NCI-H510A treated with DMSO at 0.1 percent for 48 hours (cell line): ENCODE measurements at places on chromosomes 4 and X.

DNA sequence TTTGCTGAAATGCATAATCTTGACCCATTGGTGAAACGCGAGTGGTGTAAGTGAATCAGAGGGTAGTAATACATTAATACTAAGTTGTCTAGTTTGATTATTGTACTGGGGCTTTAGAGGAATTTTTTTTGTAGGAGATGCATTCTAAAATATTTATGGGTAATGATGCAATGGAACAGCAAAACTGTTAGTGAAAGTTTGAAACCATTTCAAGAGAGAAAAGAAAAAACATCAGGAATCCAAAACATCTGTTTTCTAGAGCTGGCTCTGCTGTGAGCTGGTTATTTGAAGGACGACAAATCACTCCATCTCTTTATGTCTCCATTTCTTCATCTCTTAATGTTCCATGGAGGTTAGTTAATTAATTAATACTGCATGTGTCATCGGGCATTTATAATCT is 351.9 kb upstream of the FAT1 start:
- no peak for DNase-seq

- no peak for DNase-seq
These were observed 193.9 kb upstream of the EDNRA start for GRCh38 chr4:147286846-147287587.

- no peak for DNase-seq
These were observed 836 bp downstream of the PRRG1 start for GRCh38 chrX:37350034-37350365.

- no peak for DNase-seq
These were observed 31.0 kb upstream of the STX18 start for GRCh38 chr4:4572821-4573220.

- no peak for DNase-seq
These were observed 2095.9 kb downstream of the ARAP2 start for GRCh38 chr4:34148322-34148908.

DNA sequence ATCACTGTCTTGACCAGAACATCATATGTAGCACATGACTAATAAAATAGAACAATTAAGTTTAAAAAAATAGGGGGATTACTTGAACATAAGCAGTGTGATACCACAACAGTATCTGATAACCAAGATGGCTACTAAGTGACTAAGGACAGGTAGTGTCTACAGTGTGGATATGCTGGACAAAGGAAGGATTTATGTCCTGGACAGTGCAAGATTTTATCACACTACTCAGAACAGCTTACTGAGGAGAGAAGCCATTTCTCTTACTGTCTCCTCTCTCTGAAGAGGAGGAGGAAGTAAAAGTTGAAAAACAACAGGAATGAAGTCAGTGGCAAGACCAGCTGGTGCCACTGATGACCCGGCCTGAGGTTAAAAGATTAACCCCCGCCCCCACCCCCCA is 4.0 kb upstream of the SLC10A7 start:
- no peak for DNase-seq

DNA sequence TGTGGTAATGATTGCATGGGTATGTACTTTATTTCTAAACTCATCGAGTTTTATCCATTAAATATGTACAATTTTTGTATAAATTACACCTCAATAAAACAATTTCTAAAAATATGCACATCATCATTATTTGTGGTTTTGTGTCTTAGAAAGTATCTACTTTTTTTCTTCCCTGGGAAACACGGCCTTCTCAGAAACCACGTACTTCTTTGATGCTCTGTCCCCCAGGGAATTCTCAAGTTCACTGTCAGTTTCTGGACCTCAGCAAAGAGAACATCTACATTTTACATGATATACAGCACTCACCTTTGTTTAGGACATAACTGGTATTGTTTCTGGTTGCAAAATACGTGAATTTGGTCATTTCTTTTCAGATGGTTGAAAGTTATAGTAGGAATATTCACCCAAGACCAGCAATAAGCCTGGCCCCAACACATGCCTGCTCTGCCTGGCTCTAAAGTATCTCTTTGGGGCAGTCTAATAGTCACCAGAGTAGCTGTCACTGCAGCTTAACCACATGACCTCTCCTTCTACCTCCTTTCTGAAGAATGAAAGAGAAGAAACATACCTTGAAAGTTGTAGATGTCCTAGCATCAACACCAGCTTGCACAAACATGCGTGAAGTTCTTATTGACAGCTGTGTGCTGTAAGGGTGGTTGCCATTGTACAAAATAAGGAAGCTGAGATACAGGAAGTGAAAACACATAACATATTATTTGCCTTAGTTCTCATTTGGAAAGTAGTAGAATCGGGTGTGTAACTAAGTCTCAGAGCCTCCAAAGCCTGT is 48.4 kb upstream of the SPANXN4 start:
- DNase-seq = no peak

DNA sequence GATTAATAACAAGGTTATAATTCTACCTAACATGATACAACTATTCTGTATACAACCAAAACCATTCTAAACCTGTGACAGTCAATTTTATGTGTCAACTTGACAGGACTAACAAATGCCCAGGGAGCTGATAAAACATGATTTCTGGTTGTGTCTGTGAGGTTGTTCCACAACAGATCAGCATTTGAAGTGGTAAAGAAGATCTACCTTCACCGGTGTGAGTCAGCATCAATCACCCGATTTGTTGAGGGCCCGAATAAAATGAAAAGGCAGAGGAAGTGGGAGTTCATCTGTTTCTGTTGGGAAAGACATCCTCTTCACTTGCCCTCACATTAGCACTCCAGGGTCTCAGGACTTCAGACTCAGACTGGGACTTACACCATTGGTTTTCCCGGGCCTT is 187.9 kb downstream of the MAB21L2 start:
- no peak for DNase-seq

DNA sequence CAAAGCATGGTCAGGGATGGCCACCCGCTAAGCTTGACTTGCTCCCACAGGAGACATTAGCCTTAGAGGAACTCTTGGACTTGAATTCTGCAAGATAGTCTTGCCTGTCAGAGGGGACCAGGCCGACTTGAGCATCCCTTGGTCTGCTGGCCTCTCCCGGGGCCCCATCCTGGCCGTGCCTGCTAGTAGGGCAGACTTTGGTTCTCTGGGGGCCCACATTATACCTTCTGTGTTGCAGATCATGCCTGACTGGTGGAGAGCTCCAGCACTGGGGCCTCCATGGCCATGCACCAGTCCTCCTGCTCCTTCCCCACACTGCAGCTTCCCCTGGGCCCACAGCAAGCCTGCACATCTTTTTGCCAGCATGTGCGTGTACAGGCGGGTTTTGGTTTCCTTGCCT is 46.5 kb downstream of the DACH2 start:
- no peak for DNase-seq

DNA sequence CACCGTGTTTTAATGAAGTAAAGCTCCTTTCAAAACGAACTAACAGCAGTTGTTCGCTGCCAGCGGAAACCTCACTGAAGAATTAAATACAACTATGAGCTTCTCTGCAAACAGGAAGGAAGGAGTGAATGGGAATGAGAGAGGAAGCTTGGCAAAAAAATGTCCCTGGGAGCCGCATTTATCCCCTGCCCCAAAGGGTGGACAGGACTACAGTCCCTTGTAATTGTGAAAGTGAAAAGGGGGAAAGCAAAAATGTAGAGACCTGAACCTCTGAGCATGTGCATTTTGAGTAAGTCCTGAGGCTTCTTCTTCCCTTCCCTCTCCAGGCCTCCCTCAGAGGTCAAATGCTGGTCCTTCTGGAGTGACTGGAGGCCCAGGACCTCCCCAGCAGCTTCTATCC is 53.8 kb upstream of the BMP2K start:
- DNase-seq = no peak

DNA sequence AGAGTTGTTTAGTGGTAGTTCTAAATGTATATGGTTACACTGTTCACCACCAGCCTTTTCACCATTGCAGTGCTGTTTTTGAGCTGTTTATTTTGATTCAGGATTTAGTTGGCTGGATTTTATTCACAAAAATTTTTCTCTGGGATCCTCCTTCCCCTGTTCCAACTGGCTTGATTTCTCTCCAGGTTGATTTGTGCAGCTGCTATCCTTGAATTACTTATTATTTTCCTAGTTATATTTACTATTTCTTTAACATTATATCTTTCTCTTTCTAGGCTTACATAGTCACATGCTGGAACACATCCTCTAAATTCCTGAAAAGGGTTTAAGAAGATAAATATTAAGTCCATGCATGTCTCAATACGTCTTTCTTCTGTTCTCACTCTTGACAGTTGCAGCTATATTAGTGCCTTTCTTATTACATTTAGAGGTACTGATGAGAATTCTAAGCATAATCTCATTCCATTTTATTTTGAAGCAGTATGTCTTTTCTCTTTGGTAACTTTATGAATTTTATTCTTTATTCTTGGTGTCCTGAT is 82.2 kb downstream of the SUPT20HL2 start:
- DNase-seq = no peak

GRCh38 chrX:12788645-12789044 is 2.6 kb upstream of the PRPS2 start:
- no peak for DNase-seq

GRCh38 chrX:46572340-46572936 is 1.1 kb upstream of the CHST7 start:
- DNase-seq = peak; percentile 6

DNA sequence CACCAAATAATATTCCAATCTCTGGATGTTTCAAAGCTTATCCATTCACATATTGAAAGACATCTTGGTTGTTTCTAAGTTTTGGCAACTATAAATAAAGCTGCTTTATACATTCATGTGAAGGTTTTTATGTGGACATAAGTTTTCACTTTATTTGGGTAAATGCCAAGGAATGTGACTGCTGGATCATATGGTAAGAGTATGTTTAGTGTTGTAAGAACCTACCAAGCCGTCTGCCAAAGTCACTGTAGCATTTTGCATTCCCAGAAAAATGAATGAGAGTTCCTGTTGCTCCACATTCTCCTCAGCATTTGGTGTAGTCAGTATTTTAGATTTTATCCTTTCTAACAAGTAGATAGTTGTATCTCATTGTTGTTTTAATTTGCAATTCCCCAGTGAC is 1047.7 kb downstream of the C4orf33 start:
- DNase-seq = no peak

- no peak for DNase-seq
These were observed 40.4 kb downstream of the NSG1 start for GRCh38 chr4:4427121-4427870.

DNA sequence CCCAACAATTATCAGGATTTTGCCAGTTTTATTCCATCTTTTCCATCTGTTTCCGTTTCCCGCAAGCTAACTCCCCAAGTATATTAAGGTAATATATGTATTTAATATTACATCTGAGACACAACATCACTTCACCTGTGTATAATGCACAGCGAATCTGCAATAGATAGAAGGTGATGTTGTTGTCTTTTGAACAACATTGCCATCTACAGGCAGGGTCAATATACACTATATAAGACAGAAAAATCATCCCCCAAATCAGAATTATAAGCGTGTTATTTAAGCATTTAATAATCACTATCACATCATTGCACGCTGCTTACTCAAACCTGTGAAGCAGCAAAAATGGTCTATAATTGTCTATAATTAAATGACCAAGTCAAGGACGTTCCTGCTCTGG is 1115.5 kb downstream of the NLGN4X start:
- DNase-seq = peak; percentile 16

DNA sequence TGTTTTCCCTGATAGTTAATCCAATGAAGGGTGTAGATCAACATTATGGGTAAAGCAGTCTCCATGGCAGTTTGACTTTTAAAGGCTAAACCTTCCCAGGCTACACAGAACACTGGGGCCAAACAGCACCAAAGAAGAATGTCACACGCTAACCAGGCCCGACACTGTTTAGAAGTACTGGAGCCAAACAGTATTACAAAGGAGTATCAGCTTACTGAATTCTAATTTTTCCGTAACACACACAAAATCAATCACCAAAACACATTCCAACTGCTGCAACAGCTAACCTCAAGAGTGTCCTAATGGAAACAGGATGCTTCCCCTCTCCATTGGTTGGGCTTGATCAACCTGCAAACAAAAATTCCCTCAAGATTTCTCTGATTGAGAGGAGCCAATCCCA is 783.5 kb downstream of the PCDH18 start:
- no peak for DNase-seq

GRCh38 chr4:7460566-7460965 is 25.8 kb upstream of the PSAPL1 start:
- DNase-seq = no peak
